ENCODE measurements at places on chromosomes 5 and 9. TPM values are rescaled to one million over a fixed set of nuclear protein-coding genes. Genes with fewer than 3 reads are reported as not detected.

ADGRV1 gene
- 0.55 TPM for polyA plus RNA-seq

GRCh38 chr9:93962561-93963440, 7.6 kb upstream of the BARX1 start:
- no peaks in the 10 kb centered on the region for H3K36me3 ChIP-seq
- no peak overlapping the region for H3K4me3 ChIP-seq
- H3K27ac ChIP-seq, result no peak overlapping the region
- peak; percentile 87 for DNase-seq
- peaks cover 43% of the 10 kb centered on the region for H3K27me3 ChIP-seq

- no peaks in the 10 kb centered on the region for H3K27me3 ChIP-seq
- H3K27ac ChIP-seq, result no peak overlapping the region
- H3K4me3 ChIP-seq, result no peak overlapping the region
- H3K4me1 ChIP-seq, result no peaks in the 10 kb centered on the region
These were observed 22.1 kb downstream of the IPPK start for GRCh38 chr9:92647671-92648473.

SLCO6A1 gene
- polyA plus RNA-seq, result not detected

GRCh38 chr9:137074657-137075274, 2.6 kb upstream of the UAP1L1 start:
- no peaks in the 10 kb centered on the region for H3K27me3 ChIP-seq
- H3K4me3 ChIP-seq, result no peak overlapping the region
- H3K36me3 ChIP-seq, result no peaks in the 10 kb centered on the region
- no peak for DNase-seq
- H3K27ac ChIP-seq, result no peak overlapping the region
- H3K4me1 ChIP-seq, result peaks cover 10% of the 10 kb centered on the region

GRIA1 gene
- polyA plus RNA-seq, result not detected

- no peak overlapping the region for H3K4me3 ChIP-seq
- peaks cover 40% of the 10 kb centered on the region for H3K27me3 ChIP-seq
- no peak overlapping the region for H3K27ac ChIP-seq
These were observed 224.8 kb downstream of the MEF2C start for GRCh38 chr5:88657906-88658775.

GRCh38 chr9:131348631-131349521, 45.0 kb upstream of the PRRC2B start:
- H3K36me3 ChIP-seq, result no peaks in the 10 kb centered on the region
- no peak for DNase-seq
- H3K4me1 ChIP-seq, result peaks cover 2% of the 10 kb centered on the region
- no peaks in the 10 kb centered on the region for H3K27me3 ChIP-seq

MEIKIN gene
- not detected for polyA plus RNA-seq

DNA sequence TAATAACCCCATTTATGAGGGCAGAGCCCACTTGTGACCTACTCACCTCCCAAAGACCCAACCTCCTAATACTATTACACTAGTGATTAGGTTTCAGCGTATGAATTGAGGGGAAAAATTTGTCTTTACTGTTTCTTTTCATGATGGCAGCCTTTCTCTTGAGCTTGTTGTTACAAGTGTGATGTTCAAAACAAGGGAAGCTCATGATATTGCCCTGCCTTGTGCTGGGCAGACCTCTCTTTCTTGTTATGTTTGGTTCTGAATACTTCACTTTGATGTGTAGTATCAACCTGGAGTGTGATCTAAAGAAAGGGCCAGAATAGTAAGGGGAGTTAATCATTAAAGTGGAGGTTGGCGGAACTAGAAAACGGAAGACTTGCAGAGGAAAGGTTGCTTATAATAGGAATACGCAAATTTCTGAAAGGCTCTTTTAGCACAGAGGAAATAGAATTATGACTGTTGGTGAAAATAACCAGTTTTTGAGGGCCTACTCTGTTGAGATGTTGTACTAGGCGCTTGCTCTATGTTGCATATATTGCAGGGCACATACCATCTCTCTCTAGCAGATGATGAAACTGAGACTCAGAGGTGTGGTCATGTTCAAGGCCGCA, 68.2 kb downstream of the MELK start:
- no peak overlapping the region for H3K4me3 ChIP-seq
- H3K4me1 ChIP-seq, result no peaks in the 10 kb centered on the region
- H3K27ac ChIP-seq, result no peak overlapping the region
- H3K27me3 ChIP-seq, result no peaks in the 10 kb centered on the region
- DNase-seq, result no peak
- no peaks in the 10 kb centered on the region for H3K36me3 ChIP-seq

DNA sequence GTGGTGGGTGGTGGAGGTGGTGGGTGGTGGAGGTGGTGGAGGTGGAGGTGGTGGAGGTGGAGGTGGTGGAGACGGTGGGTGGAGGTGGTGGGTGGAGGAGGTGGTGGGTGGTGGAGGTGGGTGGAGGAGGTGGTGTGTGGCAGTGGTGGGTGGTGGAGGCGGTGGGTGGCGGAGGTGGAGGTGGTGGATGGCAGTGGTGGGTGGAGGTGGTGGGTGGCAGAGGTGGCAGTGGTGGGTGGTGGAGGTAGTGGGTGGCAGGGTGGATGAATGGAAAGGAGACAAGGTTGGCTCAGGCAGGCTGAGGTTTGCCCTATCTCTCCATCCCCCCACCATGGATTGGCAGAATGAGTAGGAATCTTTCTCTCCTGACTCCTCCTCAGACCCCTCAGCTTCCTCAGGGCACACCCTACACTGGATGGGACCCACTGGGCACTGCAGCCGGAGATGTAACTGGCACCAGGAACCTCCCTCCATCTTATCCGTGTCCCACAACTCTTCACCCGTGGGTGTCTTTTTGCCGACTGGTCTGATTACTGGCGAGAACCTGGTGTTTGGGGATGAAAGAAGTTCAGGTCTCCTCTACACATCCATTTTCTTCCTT, 166.3 kb downstream of the C9orf50 start:
- peaks cover 10% of the 10 kb centered on the region for H3K4me1 ChIP-seq
- DNase-seq, result no peak
- H3K27me3 ChIP-seq, result peaks cover 3% of the 10 kb centered on the region
- no peaks in the 10 kb centered on the region for H3K36me3 ChIP-seq
- no peak overlapping the region for H3K4me3 ChIP-seq

FAM163B gene
- polyA plus RNA-seq, result not detected

GFI1B gene
- polyA plus RNA-seq, result not detected

DNA sequence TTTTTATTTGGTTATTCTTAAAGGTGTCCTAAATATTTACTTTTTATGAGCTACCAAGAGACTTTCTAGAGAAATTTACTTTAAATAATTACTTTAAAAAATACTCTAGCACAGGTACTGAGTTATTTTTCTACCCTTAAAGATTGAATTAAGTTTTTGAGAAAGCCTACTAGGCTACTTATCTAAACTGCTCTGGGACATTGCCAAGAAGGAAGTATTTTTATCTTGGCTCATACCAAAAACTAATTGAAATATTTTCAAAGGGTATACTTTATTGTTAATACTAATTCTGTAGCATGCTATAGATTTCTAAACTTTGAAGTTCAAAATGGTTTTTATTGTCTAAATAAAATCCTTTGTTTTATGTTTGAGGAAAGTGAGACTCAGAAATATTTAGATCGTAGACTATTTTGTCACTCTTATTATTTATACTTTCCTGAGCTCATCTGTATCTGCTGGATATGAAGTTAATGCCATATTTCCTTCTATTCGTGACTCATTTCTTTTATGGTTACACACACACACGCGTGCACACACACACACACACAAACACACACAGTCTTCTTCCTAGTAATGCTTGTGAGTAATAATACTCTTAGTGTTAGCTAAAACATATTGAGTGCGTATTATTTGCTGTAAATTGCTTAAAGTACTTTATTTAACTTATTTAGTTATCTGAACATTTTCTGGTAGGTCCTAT, 89.5 kb downstream of the MAN2A1 start:
- no peaks in the 10 kb centered on the region for H3K27me3 ChIP-seq
- H3K36me3 ChIP-seq, result no peaks in the 10 kb centered on the region
- peak; percentile 85 for DNase-seq
- no peak overlapping the region for H3K4me3 ChIP-seq

GADD45G gene
- polyA plus RNA-seq, result 0.46 TPM

GRCh38 chr5:73496984-73497457, 1.2 kb upstream of the BTF3 start:
- no peak overlapping the region for H3K4me3 ChIP-seq
- peak; percentile 54 for DNase-seq
- H3K27ac ChIP-seq, result no peak overlapping the region
- peaks cover 3% of the 10 kb centered on the region for H3K36me3 ChIP-seq
- peaks cover 16% of the 10 kb centered on the region for H3K27me3 ChIP-seq
- H3K4me1 ChIP-seq, result peaks cover 32% of the 10 kb centered on the region

DNA sequence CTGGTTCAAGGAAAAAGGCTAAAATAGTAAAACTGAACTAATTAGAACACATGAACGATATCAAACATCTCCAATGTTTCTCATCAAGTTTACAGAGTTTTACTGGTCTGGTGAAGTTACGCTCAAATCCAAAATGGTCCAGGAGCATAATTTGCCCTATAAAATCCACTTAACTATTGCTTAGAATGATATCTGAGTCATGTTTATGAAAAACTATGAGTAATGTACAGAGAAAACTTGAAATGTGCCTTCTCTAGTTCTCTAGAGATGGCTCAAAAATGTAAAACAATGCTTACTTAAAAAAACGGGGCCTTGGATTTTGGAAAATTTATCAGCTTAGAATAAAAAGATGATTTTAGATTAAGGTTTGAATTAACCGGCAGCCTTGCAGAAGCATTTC, 108.1 kb downstream of the FBXW11 start:
- no peaks in the 10 kb centered on the region for H3K27me3 ChIP-seq
- H3K4me3 ChIP-seq, result no peak overlapping the region
- no peak overlapping the region for H3K27ac ChIP-seq
- no peaks in the 10 kb centered on the region for H3K4me1 ChIP-seq
- DNase-seq, result no peak

- H3K4me3 ChIP-seq, result peak within 1 kb of the TSS; percentile 23
- H3K4me1 ChIP-seq, result no peaks in the 10 kb centered on the region
- peak; percentile 40 for DNase-seq
- no peaks in the 10 kb centered on the region for H3K36me3 ChIP-seq
- H3K27me3 ChIP-seq, result peaks cover 40% of the 10 kb centered on the region
- H3K27ac ChIP-seq, result no peak within 1 kb of the TSS
These were observed at the start of gene PCDHGB3 for GRCh38 chr5:141369994-141370848. PCDHGB3 (plus strand) TSS chr5:141370242; CDS start chr5:141370395, 153 bp downstream.

SMIM33 gene
- not detected for polyA plus RNA-seq

- H3K27me3 ChIP-seq, result no peaks in the 10 kb centered on the region
- H3K4me3 ChIP-seq, result no peak overlapping the region
- peaks cover 10% of the 10 kb centered on the region for H3K4me1 ChIP-seq
- no peak for DNase-seq
- no peaks in the 10 kb centered on the region for H3K36me3 ChIP-seq
These were observed 217.3 kb downstream of the ARL15 start for GRCh38 chr5:54093081-54093492.

PCDHB4 gene
- polyA plus RNA-seq, result 0.10 TPM

- H3K4me3 ChIP-seq, result no peak overlapping the region
- no peaks in the 10 kb centered on the region for H3K4me1 ChIP-seq
- H3K27ac ChIP-seq, result no peak overlapping the region
- no peaks in the 10 kb centered on the region for H3K27me3 ChIP-seq
These were observed 567.6 kb upstream of the ADAMTS16 start for GRCh38 chr5:4572311-4573100.

DNA sequence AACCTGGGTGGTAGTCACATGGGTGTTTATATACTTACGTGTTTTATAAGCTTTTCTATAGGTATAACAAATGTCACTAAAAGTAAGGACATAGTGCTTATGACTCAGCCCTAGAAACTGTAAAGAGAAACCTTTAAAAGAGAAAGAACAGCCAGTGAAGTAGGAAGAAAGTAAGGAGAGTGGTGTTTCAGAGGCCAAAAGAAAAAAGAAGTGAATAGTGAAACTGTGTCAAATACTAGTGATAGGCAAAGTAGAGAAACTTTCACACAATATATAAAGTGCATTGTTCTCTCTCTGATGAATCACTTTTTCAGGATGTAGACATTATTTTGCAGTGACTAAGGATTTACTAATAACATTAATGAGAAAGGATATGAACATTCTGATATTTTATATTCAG, 74.2 kb upstream of the SUSD1 start:
- peak overlapping the region; percentile 92 for H3K27ac ChIP-seq
- DNase-seq, result peak; percentile 85
- H3K4me3 ChIP-seq, result peak overlapping the region; percentile 73

DNA sequence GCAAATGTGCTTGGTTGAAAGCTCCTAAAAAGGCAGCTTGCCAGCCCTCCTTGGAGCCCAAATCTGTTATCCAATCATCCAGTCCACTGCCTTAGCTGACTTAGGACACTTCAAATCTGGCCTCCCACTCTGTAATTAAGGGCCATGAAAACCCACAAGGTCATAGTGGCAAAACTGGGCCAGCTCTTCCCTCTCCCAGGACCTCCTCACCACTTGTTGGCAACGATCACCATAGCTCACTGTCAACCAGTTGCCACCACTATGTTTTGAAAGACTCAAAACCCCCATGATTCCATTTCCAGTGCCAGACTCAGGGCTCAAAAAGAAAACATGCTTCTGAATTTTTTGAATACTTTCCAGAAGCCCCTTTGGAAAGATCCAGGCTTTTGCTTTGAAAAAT, 107.5 kb downstream of the NREP start:
- no peaks in the 10 kb centered on the region for H3K4me1 ChIP-seq
- no peak overlapping the region for H3K4me3 ChIP-seq
- no peaks in the 10 kb centered on the region for H3K36me3 ChIP-seq
- H3K27ac ChIP-seq, result no peak overlapping the region
- no peaks in the 10 kb centered on the region for H3K27me3 ChIP-seq
